ENCODE measurements at places on chromosomes 1 and 21.

DNA sequence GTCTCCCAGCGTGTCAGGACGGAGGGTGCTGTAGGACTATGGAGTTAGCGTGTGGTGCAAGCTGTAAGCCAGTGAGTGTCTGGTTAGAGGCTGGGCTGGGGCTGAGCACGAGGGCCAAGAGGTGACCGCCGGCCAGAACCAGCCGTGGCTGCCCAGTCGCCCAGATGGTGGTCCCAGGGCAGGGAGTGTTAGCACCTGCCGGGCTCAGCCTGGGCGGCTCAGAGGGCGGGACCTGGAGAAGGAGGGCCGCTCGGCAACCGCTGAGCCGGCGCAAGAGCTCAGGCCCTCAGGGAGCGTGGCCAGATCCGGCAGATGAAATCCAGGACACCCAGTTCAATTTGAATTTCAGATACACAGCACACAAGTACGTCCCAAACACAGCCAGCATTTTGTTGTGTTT lies 87.9 kb downstream of the PRDM16 start:
- DNase-seq = no peak

- no peak for DNase-seq
Observed at GRCh38 chr1:165456861-165457260, 11.9 kb upstream of the RXRG start.

DNA sequence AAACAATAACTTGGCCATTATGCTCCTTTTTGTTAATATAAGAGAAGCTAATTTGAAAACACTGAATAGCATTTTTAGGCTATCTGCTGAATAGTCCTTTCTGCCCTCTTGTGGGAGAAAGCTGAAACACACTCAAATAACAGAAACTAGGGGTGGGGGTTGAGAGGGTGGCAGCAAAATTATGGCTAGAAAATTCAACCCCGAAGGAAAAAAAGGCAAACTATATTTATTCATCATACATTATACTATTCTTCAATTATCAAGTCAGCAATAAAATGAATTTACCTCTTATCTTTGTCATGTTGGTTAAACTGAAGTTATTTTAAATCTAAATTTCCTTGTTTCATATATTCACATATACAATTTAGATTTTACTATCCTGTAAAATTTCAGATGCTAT lies 255.9 kb downstream of the FAF1 start:
- DNase-seq = no peak

DNA sequence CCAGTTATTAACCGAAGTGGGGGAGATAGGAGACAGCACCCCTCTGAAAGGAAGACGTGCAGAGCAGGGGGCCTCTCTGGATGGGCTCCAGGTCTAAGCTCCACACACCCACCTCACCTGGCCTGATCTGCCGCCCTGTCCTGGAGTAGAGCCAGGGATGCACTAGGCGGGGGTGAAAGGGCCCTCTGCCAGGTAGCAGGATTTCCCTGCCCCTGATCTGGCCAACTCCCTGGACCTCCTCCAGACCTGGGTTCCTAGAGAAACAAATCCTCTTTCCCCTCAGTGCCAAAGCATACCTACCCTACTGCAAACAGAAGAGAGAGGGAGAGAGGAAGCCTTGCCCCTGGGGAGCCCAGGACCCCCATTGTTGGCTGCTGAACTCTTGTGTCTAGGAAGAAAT lies 2.0 kb downstream of the CRABP2 start:
- DNase-seq = no peak

GRCh38 chr1:186785503-186785902 lies 43.2 kb upstream of the PLA2G4A start:
- no peak for DNase-seq

DNA sequence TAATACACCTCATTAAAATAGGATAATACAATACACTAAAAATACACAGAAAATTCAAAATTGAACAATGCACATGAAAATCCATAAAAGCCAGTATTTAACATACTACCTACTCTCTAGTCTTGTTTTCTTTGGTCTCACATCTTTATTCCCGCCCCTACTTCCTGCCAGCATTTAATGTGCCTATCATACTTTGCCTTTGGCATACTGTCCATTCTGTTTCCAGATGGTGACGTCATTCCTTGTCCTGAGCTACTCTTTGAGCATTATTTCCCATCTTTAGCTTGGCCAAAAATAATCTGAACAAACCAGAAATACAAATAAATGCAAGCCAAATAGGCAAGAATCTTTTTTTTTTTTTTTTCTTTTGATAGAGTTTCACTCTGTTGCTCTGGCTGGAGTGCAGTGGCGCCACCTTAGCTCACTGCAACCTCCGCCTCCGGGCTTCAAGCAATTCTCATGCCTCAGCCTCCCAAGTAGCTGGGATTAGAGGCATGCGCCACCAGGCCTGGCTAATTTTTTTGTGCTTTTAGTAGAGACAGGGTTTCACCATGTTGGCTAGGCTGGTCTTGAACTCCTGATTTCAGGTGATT lies 4.4 kb downstream of the HFM1 start:
- peak; percentile 61 for DNase-seq
